ENCODE measurements at places on chromosomes 2 and 18.
A peak's percentile ranks its signal among the peaks of the same experiment; 100 is the strongest.

DNA sequence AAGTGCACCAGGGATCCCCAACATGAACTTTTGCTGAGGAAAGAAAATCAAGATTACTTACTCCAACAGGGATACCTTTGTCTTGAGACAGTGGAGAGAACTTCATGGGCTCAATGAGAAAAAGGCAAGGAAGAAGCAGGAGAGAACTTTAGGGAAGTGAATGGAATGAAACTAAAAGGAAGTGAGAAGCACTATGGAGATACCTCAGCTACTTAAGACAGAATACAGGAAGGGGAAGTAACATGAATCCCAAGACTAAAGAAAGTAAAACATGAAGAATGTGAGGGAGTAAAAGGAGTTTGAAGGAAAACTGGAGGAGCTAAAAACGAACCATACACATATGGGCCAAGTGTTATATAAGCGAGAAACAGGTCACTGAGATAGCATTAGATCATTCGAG is 32.4 kb upstream of the ACTR3 start:
- no peak for DNase-seq

DNA sequence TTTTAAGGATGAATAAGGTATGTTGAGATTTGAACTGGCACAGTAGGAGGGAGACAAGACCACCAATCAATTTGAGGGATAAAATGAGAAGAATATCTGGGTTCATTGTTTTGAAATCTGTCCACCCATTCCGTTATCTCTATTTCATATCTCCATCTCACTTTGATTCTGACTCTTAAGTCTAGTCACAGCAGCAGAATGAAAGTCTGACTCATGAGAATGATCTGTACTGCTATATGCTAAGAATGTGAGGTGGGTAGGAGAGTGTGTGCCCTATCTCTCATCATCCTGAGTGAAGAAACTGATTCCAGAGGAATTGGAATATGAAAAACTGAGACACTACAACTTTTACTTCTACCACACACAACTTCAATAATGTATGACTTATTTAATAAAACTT is 1994.5 kb upstream of the PIK3C3 start:
- no peak for DNase-seq

DNA sequence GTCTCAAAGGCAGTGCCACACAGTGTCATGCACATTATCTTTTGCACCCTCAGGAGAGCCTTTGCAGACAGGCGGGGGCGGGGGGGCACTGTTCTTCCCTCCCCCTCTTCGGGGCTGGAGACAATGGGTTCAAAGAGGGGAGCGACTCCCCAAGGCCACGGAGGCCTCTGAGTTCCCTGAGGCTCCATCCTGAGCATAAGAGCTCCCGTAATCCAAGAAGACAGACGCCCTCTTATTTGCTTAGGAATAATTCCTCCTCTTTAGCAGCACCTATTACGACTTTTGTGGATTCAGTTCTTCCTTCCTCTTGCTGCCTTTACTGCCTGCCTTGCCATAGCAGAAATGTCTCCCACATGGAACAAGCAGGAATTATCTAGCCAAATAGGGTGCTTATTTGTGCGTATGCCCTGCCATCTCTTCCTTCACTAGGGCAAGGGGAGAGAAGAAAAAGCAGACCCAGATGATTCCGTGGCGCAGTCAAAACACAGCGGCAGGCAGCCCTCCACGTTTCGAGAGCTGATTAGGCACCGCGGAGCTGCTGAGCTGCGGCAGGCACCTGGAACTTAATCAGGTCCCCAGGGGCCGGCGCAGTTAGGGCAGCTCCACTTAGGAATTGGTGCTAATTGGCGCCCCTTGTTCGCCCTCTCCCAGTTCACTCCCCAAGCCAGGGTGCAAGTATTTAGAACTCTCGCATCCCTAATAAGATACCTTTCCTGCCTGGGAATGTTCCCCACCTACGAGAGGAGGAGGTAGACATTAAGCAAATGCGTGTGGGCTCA is 233.4 kb upstream of the MYT1L start:
- DNase-seq, result no peak

GRCh38 chr2:176504440-176504839 is 235.2 kb downstream of the MTX2 start:
- no peak for DNase-seq

- DNase-seq, result no peak
Observed at GRCh38 chr2:223643309-223643708, 41.1 kb upstream of the SCG2 start.

- DNase-seq, result no peak
Observed at GRCh38 chr2:96409820-96410164, 74.2 kb downstream of the NCAPH start.

GRCh38 chr2:149160701-149161217 is 122.3 kb downstream of the LYPD6B start:
- DNase-seq, result no peak

GRCh38 chr18:59569390-59569791 is 127.8 kb downstream of the CCBE1 start:
- DNase-seq, result no peak

- DNase-seq, result no peak
Observed at GRCh38 chr2:172232708-172233396, 130.2 kb upstream of the DLX2 start.

GRCh38 chr2:88933091-88933490 is 241.6 kb downstream of the RPIA start:
- no peak for DNase-seq

GRCh38 chr2:25576596-25576995 is 96.8 kb downstream of the DTNB start:
- DNase-seq, result no peak

- no peak for DNase-seq
Observed at GRCh38 chr18:10892786-10893185, 256.6 kb downstream of the PIEZO2 start.

GRCh38 chr2:84435345-84436025 is 23.6 kb downstream of the SUCLG1 start:
- peak; percentile 2 for DNase-seq

- DNase-seq, result no peak
Observed at GRCh38 chr2:12169721-12170120, 423.3 kb downstream of the LPIN1 start.

- DNase-seq, result peak; percentile 20
Observed at GRCh38 chr18:5456577-5457461, 87.0 kb downstream of the EPB41L3 start.

GRCh38 chr2:7243276-7243675 is 326.1 kb downstream of the RNF144A start:
- no peak for DNase-seq

DNA sequence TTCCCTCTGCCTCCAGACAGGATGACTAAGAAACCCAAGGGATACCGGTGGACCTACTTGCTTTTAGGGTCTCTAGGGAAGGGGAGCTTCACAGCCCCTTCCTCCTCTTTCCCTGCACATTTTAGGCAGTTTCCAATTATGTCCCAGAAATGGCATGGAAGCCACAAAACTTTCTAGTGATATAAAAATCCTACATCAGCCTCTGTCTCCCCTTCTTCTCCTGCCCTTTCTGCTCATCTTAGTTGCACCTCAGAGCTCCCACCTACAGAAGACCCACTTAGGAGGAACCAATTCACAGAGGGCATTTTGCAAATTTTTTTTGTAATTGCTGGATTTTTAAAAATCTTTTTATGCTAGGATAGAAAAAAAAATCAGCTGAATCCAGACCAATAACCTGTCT is 263.1 kb downstream of the TNS1 start:
- DNase-seq, result no peak

- no peak for DNase-seq
Observed at GRCh38 chr2:173079141-173079540, 3.5 kb downstream of the MAP3K20 start.

GRCh38 chr2:16050261-16050907 is 110.0 kb downstream of the MYCN start:
- DNase-seq, result no peak

DNA sequence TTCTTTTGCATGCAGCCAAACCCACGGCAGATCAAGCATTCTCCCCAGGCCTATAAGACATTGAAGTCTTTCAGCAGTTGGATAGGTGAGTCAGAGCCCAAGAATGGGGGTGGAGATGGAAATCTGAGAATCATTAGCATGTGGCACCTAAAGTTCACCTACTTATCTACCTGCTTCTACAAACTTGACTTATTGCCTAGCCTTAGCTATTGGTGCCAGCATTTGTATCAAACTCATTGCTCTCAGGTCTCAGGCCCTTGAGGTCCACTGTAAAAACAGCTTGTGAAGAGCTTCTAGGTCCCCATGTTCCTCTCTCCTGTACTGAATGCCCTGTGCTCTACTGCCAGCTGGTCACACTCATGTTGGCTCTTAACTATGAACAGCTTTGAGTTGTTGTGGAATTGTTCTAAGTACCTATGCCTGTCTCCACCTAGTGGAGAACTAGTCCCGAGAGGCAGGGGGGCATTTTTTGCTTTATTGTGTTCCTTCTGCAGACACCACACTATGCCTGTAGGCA is 278.4 kb upstream of the SPRED2 start:
- peak; percentile 29 for DNase-seq

GRCh38 chr2:107363806-107364205 is 462.9 kb upstream of the RGPD4 start:
- no peak for DNase-seq

DNA sequence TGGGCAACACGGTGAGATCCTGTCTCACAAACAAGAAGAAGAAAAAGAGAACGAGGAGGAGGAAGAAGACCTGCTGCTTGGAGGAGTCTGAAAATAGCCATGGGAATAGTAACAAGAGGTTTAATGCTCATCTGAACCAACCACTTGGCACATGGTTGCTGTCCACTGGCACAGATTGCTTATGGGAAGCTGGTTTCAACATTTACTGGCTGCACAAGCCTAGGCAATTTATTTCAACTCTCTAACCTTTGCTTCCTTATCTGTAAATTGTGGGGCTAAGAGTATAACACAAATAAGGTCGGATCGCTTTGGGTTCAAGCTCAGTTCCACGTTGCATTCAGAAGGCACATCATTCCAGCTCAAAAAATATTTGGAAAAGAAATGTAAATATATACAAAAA is 14.2 kb upstream of the RHOB start:
- no peak for DNase-seq

GRCh38 chr2:195488567-195488966 is 168.5 kb upstream of the SLC39A10 start:
- peak; percentile 5 for DNase-seq

GRCh38 chr2:239715202-239715601 is 309.9 kb downstream of the NDUFA10 start:
- DNase-seq, result no peak

- peak; percentile 51 for DNase-seq
Observed at GRCh38 chr18:9869715-9870430, 15.9 kb upstream of the TXNDC2 start.

DNA sequence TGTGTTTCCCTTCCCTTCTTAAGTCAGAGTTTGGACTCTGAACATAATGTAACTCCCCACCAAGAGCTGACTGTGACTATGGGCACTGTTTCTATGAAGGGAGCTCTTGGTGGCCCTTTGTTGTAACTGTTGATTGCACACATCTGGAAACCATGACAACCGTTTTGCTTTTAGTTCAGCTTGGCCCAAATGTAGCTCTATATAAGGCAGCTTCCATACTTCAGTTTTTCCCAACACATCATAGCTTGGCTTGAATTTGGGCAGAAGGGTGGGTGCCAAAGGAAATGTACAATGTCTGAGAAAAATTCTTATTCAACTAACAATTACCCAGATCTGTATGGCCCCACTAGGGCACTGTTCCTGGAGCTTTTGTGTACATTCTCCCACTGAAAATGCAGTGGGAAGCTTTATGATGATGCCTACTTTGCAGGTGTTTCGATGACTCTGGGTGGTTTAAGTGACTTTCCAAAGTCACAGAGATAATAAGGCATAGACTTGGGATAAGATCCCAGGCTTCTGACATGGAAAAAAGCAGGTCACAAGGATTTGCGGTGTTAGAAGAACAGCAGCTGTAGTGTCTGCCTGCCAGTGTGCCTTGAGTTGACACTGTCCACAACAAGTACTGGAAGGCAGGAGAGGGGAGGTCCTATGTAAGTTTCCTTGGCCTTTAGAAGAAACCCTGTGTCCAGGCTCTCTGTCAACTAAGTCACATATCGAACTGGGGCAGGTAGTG is 2.4 kb upstream of the CETN1 start:
- no peak for DNase-seq

DNA sequence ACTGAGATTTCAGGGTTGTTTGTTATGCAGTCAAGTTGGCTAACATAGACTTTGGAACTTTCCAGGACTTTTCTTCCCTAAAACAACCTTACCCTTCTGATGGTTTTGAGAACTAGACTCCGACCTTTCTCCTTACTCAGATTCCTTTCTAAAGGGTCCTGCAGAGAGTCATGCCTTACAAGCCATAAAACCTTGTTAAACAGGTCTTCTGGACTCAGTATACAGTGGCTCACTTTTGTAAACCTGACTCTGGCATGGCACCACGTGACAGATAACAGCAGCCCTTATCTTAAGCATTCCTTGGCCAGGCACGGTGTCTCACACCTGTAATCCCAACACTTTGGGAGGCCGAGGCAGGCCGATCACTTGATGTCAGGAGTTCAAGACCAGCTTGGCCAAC is 253.2 kb upstream of the RAB6C start:
- DNase-seq, result no peak

- no peak for DNase-seq
Observed at GRCh38 chr2:46456789-46457188, 22.6 kb upstream of the TMEM247 start.

DNA sequence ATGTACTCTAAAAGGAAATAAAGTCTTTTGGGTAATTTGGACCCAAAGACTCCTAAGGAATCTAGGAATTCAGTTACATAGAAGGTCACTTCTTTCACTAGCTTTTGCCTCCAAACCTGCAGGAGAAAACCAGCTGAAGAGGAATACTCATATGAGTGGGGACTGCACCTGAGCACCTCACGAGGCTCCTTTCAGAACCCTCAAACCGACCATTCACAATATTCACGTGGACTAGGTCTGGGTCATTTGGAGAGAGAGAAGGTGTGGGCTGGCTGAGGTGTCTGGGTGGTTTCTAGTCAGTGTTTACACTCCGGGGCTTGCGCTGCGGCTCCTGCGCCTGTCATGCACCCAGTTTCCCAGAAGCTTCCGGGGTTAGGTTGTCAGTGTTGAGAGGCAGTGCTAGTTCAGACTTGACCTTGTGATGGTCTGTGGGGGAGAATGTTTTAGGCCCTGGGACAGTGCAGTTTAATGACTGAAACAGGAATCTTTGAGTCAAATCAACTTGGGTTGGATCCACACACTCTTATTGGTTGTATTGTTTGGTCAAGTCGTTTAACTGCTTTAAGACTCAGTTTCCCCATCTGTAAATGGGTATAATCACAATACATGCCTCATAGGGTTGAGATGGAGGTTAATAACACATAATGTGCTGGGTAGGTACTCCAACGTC is 78.4 kb downstream of the LIMS1 start:
- no peak for DNase-seq

- DNase-seq, result no peak
Observed at GRCh38 chr2:199163613-199164458, 293.9 kb downstream of the SATB2 start.

GRCh38 chr2:73111073-73112025 is 1.4 kb downstream of the RAB11FIP5 start:
- peak; percentile 95 for DNase-seq

GRCh38 chr2:223811757-223812156 is 25.6 kb downstream of the AP1S3 start:
- DNase-seq, result no peak

GRCh38 chr2:223475901-223476300 is 126.3 kb downstream of the SCG2 start:
- DNase-seq, result no peak

Data from ACHN (cell line).